ENCODE measurements at places on chromosomes 6 and 20.

DNA sequence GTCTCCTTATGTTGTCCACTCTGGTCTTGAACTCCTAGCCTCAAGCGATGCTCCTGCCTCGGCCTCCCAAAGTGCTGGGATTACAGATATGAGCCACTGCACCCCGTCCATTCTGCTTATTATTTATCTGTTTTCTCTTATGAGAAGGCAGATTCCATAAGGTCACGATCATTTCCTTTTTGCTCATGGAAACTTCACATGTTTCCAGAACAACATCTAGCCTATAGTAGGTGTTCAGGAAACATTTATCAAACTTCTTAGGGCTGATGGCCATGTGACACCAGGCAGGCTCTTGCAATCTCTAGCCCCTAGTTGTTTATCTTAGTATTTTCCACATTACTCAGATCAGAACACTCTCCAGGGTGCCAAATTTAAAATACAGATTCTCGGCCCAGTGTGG is 61.2 kb downstream of the ZFP64 start:
- DNase-seq, result no peak

- DNase-seq, result no peak
Observed at GRCh38 chr6:36025260-36025931, 955 bp upstream of the SLC26A8 start.

GRCh38 chr20:4972506-4973251 is 28.6 kb downstream of the SLC23A2 start:
- no peak for DNase-seq

- DNase-seq, result no peak
Observed at GRCh38 chr6:90230548-90231215, 66.0 kb downstream of the BACH2 start.

DNA sequence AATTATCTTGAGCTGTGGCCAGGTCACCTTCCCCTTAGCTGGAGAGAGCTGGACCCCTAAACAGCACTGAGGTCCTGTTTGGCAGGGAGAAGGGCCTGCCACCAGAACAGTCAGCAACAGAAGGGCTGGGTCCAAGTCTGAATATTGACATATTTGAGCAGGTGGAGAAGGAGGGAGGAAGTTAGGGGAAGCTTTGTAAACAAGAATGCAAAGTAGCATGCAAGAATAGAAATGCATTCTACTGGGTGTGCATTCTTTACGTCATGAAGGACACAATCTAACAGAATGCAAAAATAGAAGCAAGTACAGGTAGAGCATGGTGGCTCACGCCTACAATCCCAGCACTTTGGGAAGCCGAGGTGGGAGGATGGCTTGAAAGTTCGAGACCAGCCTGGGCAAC is 100.5 kb downstream of the QRSL1 start:
- DNase-seq, result no peak

GRCh38 chr6:23414922-23415321 is 711.1 kb upstream of the NRSN1 start:
- DNase-seq, result no peak

DNA sequence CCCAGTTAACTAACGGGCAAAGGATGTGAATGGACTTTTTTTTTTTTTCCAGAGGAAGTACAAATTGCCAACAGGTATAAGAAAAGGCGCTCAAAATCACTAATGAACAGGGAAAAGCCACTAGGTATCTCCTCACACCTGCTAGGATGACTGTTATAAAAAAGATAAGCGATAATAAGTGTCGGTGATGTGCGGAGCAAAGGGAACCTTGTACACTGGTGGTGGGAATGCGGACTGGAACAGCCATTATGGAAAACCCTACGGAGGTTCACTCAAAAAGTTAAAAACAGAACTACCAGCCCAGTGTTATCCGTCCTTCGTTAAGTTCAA is 787 bp upstream of the RAB32 start:
- no peak for DNase-seq

DNA sequence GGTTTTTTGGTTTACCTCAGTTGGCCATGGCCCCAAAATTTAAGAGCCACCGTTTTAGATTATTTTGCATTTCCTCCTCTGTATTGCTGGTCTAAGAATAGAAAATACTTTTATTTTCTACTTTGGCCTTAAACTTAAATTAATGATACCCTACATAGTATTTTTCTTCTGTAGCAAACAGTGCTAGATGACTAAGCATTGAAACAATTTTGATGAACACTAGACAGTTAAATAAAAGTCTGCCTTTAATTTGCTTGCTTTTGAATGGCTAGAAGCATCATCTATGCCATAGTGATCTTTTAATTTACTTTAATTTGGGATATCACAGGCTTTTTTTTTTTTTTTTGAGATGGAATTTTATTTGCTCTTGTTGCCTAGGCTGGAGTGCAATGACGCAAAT is 106.4 kb downstream of the CD109 start:
- no peak for DNase-seq

- DNase-seq, result no peak
Observed at GRCh38 chr20:9068233-9068801, 570 bp upstream of the PLCB4 start.

DNA sequence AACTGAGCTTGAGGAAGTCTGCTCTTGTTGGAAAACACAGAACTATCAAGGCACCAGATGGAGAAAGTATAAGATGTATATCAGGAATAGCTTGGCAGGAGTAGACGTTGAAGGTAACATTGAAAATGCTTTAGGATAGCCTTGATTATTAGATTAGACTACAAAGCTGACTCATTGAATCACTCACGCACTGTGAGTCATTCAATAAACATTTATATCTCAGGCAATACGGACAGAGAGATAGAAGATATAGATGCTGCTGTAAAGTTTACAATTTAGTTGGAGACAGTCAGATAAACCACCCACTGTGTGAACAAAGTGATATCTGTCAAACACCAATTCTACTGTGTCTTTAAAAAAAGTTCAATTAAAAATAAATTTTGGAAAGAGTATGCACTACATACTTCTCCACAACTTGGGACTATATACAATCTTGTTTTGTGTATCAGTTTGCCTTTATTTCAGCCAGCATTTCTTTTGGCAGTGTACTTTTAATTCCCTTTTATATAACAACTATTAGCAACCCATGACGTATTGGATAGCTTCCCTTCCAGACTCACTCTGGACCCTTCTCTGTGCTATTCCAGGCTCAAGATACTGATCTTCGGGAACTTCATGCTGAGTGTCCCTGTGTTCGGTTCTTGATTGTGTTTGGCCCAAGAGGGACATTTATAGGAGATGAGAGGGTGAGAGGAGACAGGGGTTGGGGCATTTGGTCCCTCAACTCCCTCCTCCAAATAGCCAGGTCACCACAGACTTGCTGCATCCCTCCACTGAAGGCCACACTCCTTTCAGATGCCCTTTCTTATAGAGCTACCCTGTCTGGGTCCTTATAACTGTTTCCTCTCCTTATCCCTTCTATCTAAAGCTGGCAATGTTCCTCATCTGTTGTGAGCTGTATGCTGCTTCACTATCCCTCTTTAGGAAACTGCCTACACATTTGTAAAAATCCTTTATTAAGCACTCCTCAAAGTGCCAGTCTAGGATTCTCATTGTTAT is 176.6 kb upstream of the PTPRK start:
- DNase-seq, result no peak

DNA sequence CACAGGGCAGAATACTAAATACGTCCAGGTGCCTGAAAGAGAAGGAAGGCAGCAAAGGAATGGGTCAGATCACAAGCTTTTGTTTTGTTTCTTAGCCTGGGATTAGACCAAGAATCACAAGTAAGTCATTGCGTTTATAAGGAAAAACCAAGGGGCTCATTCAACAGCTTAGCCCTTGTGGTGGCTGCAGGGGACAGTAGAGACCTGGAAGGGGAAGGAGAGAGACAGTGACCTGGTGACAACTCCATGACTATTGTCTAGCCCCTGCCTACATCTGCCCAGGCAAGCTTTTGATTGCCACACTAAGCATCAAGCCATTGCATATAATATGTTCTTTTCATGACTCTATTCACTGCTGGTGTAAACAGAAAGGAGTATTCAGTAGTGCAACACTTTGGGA is 30.2 kb upstream of the TBC1D7 start:
- no peak for DNase-seq

- DNase-seq, result no peak
Observed at GRCh38 chr20:63310265-63310991, 17.4 kb downstream of the COL20A1 start.

GRCh38 chr20:63068711-63069367 is 62.1 kb upstream of the BHLHE23 start:
- no peak for DNase-seq

DNA sequence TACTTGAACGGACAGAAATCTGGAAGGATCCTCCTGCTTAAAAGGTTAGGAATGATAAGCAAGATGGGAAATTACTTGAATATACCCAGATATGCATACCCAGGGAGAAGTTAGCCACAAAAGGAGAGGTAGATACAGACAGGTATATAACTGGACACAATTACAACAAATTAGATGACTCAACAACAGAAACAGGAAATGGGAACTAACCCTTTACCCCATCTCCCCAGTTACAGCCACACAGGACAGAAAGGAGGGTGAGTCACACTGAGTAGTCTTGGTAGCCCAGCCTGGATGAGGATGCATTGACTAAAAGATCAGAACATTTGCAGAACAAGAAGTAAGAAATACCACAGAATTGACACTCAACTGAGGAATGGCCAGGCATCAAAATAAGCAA is 61.2 kb downstream of the C6orf52 start:
- no peak for DNase-seq
